ENCODE measurements at places on chromosomes 7 and 10.

- no peak for DNase-seq
These were observed 38.4 kb upstream of the ELFN1 start for GRCh38 chr7:1631678-1632077.

- DNase-seq: peak; percentile 52
These were observed 545.5 kb upstream of the FOXK1 start for GRCh38 chr7:4136501-4137110.

- DNase-seq: no peak
These were observed at the start of gene TFPI2 for GRCh38 chr7:93890464-93891068. Gene TFPI2 (minus strand): TSS chr7:93890753. CDS start chr7:93890678, 75 bp downstream.

- DNase-seq: no peak
These were observed 148.6 kb downstream of the PTPRN2 start for GRCh38 chr7:158439035-158439434.

GRCh38 chr7:64768824-64769223, 25.4 kb upstream of the ZNF138 start:
- DNase-seq: no peak

GRCh38 chr10:113736576-113736975, 14.9 kb upstream of the PLEKHS1 start:
- DNase-seq: no peak

DNA sequence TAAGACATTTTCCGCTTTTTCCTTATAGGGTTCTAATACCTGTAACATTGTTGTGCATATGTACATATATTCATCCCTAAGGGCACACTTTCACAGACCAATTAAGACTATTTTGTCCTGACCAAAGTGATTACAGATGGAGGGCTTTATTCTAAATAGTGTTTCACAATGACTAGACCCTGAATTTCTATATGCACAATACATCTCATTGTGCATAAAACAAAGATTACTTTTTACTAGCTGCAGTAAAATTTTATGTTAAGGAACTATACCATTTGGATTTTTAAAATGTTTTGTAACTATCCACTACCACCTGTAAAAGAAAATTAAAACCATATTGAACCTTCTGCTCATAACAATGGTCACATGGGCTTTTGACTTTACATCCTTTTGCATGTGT, 87.8 kb downstream of the CTTNBP2 start:
- no peak for DNase-seq

DNA sequence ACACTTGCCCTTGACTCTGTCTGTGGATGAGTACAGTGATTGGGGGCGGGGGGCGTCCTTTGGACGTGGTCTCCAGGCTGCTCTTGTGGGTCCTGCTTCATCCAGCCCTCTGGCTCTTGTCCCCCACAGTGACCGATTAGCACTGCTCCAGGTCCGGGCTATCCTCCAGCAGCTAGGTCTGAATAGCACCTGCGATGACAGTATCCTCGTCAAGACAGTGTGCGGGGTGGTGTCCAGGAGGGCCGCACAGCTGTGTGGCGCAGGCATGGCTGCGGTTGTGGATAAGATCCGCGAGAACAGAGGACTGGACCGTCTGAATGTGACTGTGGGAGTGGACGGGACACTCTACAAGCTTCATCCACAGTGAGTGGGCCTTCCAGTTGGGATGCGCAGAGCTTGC, 18.3 kb downstream of the TACR2 start:
- DNase-seq: no peak

- DNase-seq: no peak
These were observed 13.1 kb downstream of the UMAD1 start for GRCh38 chr7:7653593-7654187.

GRCh38 chr7:100221767-100222444, 2.2 kb downstream of the PVRIG start:
- DNase-seq: no peak

DNA sequence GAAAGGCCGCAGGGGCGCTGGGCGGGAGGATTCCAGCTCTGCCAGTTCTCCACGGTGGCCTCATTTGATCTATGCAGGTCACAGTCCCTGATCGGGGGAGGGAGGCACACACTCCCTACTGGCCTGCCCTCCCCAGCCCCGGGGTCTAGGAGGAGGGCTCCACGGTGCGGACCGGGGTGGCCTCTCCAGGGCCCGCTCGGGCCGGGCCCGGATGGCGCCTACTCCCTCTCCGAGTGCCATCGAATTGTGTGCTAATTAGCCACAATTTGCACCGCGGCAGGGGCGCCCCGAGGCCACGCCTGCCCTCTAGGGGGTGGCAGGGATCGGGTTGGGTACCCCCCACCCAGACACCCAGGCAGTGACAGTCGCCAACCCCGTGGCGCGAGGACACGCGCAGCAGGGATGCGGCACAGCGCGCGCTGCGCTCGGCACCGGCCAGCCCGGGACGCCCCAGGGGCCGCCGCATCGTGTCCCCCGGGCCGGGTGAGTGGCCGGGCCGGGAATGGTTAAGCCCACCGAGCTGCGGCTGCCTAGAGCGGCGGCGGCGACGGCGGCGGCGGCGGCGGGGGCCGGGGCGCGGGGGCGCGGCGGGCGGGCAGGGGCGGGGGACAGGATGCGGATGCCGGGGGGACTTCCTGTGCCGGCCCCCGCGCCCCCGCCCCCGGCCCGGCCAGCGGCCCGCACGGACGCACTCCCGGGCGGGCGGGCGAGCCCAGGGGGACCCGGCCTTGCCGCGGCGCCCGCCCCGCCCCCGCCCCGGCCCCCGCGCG, at the start of gene ZNF853:
ZNF853 (plus strand) TSS at position 658 of the 770 bp plus-strand sequence. CDS start 565 bp downstream, outside the sequence.
- DNase-seq: peak; percentile 22

GRCh38 chr7:99008921-99009530, 130.7 kb downstream of the TRRAP start:
- DNase-seq: no peak

DNA sequence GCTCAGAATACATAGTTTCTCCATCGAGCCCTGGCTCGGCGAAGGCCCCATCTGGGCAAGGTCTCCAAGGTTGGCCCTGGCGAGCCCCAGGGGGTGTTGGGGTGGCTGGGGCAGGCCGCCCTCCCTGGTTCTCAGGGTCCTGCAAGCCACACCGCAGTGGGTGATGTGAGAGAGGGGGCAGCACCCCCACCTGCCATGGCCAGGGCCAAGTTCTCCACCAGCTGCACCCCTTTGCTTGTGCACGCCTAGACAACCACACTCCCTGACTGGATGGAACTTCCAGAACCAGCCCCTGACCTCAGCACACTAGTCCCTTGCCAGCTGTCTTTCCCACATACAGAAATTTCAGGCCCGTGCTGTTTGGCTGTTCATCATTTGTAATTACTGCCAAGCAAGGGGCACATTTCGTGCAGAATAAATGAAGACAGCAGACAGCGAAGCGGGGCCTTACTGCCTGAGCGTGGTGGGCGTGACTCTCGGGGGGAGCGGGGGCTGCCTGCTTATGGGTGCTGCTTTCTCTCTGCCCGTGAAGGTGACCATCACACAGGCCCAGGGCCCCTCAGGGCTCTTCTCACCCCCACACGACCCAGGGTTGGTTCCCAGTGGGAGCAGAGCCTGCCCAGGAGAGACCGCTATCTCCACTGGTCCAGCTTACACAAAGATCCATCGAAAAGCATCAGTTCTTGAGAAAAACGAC, 85.9 kb downstream of the ADARB2 start:
- DNase-seq: no peak

- DNase-seq: peak; percentile 57
These were observed 678 bp upstream of the TMEM106B start for GRCh38 chr7:12210179-12211053.

DNA sequence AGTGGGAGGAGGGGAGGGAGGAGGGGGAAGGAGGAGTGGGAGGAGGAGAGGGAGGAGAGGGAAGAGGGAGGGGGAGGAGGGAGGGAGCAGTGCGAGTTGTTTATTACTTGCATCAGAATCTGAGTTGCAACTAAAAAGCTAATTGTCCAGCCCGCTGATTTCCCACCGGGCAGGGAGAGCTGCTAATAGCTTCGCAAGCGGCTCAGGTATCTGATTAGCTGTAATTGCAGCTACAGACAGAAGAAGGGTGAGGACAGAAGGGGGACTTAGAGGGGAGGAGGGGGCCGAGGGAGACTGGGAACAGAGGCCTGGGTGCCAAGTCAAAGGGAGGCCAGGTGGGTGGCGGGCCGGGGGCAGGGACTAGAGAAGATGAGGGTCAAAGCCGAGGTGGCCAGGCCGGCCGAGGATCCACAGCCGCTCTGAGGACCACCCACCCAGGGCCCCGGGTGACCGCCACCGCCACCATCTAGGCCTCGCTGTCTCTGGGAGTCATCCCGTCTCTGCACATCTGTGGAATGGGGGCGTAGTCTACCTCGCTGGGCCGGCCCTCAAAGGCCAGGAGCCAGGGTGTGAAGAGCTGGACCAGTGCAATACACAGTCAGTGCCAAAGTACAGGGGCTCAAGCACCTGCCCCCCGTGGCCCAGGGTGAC, 54.2 kb downstream of the MICALL2 start:
- no peak for DNase-seq

GRCh38 chr10:23530079-23530478, 91.2 kb downstream of the OTUD1 start:
- no peak for DNase-seq

- peak; percentile 43 for DNase-seq
These were observed 80.1 kb upstream of the CAPZA2 start for GRCh38 chr7:116782177-116782711.

GRCh38 chr10:90787393-90788198, 70.2 kb downstream of the HTR7 start:
- peak; percentile 23 for DNase-seq

- DNase-seq: peak; percentile 2
These were observed 2.5 kb upstream of the ETV1 start for GRCh38 chr7:13991791-13992595.

DNA sequence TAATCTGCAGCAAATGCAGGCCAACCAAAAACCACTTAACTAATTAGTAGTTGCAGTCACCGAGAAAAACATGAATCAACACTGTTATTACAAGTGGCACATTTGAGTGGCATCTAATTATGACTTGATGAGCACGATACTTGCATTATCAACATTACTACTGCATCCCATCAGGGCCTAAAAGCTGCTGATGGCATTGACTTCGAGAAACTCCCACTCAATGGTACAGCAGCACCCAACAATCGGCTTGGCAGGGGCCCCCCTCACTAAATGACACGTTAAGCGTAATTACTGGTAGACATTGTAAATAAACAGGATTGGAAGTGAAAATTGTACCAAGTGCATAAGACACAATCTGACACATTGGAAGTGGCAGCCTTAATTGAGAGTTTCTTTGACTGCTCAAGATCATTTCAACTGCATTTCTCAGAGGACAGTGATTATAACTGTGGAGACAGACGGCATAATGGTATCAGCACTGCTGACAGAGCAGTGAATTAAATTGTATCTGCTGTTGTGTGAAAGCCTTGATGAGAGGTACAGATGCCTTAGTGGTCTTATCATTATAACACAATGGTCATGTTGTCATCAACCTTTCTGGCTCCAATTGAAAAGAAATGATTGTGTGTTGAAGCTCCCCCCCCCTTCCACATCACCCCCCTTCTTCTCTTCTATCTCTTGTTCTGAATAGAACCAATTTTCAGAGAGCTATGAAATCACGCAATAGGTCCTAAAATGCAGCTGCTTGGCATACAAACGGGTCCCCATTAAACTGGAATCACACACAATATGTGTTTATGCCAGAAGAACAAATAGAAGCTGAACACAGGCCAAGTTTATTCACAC, 43.4 kb downstream of the SHTN1 start:
- DNase-seq: peak; percentile 79

DNA sequence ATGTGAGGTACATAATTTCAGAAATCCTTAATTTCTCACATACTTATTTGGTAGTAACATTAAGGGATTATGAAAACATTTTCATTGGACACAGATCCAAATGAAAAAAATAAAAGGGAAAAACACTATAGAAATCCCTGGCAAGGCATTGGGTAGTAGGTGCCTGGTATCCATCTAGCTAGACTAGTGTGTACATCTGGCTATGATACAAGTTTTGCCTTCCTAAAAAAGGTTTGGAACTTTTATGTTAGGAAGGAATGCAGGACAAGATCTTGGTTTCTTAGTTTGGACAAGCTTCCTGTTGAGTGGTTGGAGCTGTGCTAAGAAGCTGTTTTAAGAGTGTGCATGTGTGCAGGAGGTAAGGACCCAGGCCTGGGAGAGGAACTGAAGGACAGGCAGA, 252.3 kb upstream of the GLI3 start:
- DNase-seq: no peak

- no peak for DNase-seq
These were observed 46.1 kb upstream of the SLF2 start for GRCh38 chr10:100866575-100867098.

- no peak for DNase-seq
These were observed 38.9 kb upstream of the CPXM2 start for GRCh38 chr10:123930340-123931001.

- DNase-seq: no peak
These were observed 49.1 kb upstream of the MXI1 start for GRCh38 chr10:110158051-110159005.

- DNase-seq: no peak
These were observed 58.0 kb upstream of the PRKAR2B start for GRCh38 chr7:106986450-106986977.

Measured in NCI-H345 (cell line).